Pons (tissue), 1 donor: ENCODE measurements at places on chromosomes 2 and 18.

- peak; percentile 12 for DNase-seq
These were observed 36.6 kb downstream of the FEZ2 start for GRCh38 chr2:36561237-36561944.

GRCh38 chr2:73998933-73999332 lies 14.2 kb downstream of the TET3 start:
- DNase-seq = no peak

DNA sequence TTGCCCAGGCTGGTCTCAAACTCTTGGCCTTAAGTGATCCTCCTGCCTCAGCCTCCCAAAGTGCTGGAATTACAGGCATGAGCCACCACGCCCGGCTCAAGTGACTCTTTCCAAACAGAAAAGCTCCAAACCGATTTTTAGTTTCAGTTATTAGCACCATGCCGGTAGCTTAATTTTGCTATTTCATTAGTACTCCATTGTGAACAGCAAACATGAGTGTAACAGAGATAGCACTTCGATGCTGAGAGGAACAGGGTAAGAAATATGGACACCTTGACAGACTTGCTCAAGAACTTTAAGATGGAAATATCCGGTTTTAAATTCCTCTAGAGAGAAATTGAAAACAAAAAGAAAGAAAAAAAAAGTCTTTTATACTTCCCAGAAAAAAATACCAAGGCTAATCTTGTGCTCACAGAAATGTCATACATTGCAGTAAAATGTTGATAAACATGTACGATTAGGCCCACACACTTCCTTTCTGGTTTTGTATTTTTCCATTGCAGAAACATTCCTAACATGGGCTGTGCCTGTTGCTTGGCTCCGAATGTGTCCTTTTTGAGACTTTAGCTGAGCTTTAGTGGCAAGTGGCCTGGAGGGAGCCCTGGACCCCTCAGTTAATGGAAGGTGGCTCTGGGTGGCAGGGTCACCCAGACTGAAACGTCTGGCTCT lies 18.3 kb downstream of the FHL2 start:
- DNase-seq = no peak

- DNase-seq = no peak
These were observed 86.6 kb downstream of the ACOXL start for GRCh38 chr2:110818767-110819481.

DNA sequence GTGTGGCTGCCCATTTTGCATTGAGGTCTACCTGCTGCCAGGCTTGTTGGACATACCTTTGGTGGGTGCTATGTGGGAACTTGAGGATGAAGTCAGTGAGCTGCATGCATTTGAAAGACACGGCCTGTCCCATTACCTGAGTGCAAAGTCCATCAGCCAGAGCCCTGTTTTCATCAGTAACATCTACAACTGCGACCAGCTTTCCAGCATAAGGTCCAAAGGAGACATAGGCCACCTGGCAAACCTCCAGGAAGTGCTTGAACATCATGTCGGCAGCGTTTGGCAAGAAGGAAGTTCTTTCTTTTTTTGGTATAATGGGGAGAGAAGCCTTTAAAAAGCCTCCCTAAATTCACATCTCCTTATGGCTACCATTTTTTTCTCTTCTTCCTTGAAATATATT lies 143.1 kb downstream of the FAM161A start:
- no peak for DNase-seq

DNA sequence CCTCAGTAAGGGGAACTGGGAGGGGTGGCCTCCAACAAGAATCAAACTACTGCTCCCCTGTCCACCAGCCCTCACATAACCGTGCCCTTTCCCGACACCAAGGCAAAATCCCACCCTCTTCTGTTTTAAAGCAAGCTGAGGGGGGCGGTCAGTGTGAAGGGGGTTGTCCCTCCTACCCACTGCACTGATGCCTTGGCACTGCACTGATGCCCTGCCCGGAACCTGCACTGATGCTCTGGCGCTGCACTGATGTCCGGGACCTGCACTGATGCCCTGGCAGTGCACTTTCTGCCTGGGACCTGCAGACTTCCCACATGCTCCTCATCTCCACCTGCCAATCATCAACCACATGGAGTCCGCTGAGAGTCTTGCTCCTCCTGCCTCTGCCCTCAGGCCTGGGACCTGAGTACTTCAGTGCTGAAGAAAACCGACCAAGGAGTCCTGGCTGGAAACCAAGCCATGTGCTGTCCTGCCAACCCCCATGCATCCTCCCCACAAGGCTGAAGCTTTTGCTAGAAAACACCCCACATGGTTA lies 179.5 kb downstream of the SMAD2 start:
- no peak for DNase-seq

DNA sequence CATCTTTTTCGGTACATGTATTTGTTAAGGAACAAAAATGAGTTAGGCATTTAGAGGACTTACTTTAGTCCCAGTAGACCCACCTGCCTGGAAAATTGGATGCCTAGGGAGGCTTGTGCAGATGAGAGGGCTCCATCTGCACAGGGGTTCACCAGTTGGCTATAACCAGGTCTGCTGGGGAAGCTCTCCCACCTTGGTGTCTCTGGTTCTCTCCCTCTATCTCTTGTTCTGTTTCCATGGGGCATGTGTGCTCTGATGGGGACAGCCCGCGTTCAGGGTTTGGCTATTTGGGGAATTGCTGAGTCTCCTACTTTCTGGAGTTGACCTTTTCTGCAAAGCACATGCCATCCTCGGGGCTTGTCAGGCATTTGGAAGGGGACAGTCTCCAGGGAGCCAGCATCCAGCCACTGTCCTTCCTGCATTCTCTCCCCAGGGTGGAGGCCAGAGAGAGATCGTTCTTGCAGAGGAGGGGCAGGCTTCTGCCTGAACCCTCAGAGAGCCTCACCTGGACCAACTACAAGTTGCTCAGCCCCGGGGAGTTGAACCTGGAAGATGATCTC lies 157.3 kb downstream of the KLHL29 start:
- no peak for DNase-seq

GRCh38 chr2:177733-178132 lies 86.1 kb downstream of the SH3YL1 start:
- no peak for DNase-seq

- DNase-seq = no peak
These were observed 84.9 kb upstream of the EPB41L3 start for GRCh38 chr18:5628512-5629255.

GRCh38 chr2:206955253-206955652 lies 15.9 kb downstream of the CPO start:
- DNase-seq = no peak

DNA sequence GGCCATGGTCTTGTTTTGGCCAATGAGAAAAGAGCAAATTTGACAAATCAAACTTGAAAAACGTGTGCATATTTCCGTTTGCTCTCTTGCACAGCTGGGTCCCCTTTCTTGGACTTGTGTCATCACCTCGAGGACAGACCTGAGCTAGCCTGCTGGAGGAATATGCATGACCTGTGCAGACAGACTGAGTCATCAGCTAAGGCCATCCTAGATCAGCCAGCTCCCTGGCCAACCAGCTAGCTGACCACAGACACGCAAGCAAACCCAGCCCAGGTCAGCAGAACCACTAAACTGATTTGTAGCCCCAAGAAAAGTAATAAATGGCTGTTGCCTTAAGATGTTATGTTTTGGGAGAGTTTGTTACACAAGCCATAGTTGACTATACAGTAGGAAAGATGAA lies 61.3 kb upstream of the PAX3 start:
- DNase-seq = no peak

- no peak for DNase-seq
These were observed 204.8 kb downstream of the SMAD2 start for GRCh38 chr18:47725656-47726055.

DNA sequence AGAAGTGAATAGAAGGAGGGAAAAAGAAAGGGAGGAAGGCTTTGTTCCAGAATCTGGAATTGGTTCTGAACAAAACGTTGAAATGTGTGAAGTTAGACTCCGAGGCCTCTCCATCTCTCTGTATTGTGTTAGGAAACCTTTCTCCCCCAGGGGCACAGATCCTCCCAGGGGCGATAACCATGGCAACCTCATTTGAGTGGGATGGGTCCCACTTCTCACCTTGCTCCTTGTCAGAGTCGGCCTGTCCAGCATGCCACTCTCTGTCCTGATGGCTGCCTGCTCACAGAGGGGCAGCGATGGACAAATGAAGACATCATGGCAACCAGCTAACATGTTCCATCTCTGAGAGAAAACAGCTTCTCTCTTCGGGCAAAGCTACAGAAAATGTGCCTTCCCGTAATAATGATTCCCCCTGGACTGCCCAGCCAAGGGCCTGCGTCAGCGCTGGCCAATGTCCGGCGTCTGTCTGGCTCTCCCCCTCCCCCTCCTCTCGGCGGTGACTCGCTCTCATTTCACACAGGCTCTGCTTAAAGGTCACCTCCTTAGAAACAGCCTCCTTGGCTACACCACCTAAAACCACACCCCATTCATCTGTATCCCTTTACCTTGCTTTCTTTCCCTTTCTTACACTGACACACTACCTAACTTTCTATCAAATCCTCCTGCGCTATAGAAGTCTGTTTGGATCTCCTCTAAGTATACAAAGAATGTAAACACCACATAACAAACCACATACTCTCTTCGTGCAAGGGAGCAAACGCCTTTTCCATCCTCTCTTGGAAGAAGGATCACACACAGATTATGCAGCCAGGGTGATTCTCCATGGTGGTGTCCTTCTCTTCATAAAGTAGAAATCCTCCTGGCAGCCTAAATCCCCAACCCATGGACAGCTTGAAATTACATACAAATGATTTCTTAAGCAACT lies 32.1 kb upstream of the TTC39C start:
- DNase-seq = no peak
